ENCODE measurements at places on chromosomes 4 and X. TPM values are rescaled to one million over a fixed set of nuclear protein-coding genes. Genes with fewer than 3 reads are reported as not detected.
A peak's percentile ranks its signal among the peaks of the same experiment; 100 is the strongest.

- DNase-seq, result no peak
Observed at GRCh38 chrX:46251755-46252154, 293.5 kb downstream of the ZNF674 start.

DNA sequence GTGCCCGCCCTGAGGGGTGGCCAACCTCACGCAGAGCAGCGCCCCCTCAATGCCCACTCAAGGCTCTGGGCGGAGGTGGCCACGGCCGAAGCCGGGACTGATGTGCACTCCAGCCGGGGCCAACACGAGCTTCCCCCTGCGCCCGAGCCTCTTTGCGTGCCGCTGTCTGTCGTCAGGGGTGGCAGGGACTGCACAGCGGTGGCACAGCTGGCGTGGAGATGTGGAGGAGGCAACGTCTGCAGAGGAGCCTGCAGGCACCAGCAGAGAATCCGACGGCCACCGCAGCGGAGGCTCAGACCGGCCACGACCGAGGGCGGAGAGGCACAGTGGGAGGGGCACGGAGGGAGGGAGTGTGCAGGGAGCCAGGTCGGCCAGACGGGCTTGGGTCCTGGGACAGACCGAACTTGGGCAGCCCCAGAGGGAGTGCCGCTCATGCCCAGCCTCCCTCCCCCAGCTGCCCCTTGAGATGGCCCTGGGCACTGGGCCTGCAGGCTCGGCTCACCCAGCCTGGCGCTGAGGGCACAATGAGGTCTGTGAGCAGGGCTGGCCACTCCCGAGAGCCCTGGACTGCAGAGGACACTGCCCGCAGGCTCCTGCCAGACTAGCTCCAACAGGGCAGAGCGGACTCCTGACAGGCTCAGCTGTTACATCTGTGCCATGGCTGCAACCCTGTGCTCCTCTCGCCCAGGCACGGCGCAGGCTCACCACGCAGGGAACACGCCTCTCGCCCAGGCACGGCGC is 46.5 kb upstream of the CPLX1 start:
- no peak for DNase-seq

DNA sequence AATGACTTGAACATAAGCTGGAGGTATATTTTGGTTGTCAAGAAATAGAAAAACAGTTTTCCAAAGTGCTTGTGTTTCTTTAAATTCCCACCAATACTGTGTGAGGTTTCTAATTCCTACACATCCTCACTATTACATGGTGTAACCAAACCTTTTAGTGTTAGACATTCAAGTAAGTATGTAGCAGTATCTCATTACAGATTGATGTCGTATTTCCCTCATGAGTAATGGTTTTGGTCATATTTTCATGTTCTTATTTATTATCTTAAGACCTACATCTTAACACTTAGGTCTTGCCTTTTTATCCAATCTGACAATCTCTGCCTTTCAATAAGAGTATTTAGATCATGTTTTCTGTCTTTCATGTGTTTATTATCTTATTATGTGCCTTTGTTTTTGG is 253.7 kb upstream of the ANXA10 start:
- no peak for DNase-seq

GRCh38 chr4:1410491-1411325 is 4.5 kb upstream of the NKX1-1 start:
- peak; percentile 18 for DNase-seq

- peak; percentile 42 for DNase-seq
Observed at GRCh38 chr4:67456577-67457196, 88.6 kb downstream of the CENPC start.

GRCh38 chr4:109994415-109994827 is 81.7 kb downstream of the EGF start:
- DNase-seq, result no peak

DNA sequence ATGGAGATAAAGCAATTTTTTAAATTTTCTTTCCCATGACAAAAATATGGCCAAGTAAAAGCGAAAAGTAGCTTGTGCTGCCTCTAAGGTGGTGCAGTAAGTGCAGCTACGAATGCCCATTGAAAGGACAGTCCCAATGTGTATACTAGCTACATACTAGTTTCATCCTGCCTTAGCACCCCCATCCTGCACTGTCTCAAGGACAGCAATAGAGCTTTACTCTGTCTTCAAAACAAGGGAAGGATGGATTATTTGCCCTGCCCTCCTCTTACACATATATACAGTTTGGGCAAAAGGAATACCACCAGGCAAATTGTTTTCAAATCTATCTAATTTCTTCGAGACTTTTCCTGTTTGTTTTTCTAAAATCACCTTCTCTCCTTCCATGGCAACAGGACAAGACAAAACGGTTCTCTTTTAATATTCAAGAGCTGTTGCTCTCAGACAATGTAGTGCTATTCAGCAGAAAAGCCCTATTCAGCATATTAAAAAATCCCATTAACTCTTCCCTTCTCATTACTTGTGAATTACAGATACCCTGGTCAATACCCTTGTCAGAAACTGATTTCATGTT is 75.1 kb upstream of the SLC7A11 start:
- no peak for DNase-seq

DNA sequence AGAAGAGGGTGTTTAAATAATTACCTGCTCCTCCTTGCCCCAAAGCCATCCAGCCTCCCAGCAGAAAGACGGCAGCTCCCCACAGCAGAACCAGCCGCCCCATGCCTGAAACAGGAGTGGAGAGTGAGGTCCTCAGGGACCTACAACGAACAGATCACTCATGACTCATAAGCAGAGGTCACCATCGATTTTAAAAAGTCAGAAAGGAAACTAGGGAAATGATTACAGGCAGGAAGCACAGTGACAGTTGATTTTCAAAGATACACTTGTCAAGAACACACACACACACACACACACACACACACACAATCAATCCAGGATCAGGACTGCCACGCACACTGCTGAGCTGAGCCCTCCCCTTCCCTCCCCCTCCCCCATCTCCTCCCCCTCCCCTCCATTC is at the start of gene CRLF2:
CRLF2 (minus strand) TSS at position 118 of the 400 bp plus-strand sequence; CDS start at position 103, 15 bp downstream.
- no peak for DNase-seq

- DNase-seq, result no peak
Observed at GRCh38 chrX:119607018-119607389, 780 bp upstream of the NKRF start.

GRCh38 chr4:38738940-38739803 is 43.6 kb downstream of the TLR10 start:
- DNase-seq, result no peak

GRCh38 chr4:176383273-176384077 is 63.7 kb downstream of the SPCS3 start:
- DNase-seq, result no peak

GRCh38 chr4:107733431-107733925 is 13.4 kb upstream of the PAPSS1 start:
- no peak for DNase-seq

The DCLK2 gene
- total RNA-seq, result 3.0 TPM

- DNase-seq, result no peak
Observed at GRCh38 chr4:175531405-175532091, 280.5 kb downstream of the GPM6A start.

- no peak for DNase-seq
Observed at GRCh38 chr4:75004755-75005668, 72.1 kb downstream of the PARM1 start.

DNA sequence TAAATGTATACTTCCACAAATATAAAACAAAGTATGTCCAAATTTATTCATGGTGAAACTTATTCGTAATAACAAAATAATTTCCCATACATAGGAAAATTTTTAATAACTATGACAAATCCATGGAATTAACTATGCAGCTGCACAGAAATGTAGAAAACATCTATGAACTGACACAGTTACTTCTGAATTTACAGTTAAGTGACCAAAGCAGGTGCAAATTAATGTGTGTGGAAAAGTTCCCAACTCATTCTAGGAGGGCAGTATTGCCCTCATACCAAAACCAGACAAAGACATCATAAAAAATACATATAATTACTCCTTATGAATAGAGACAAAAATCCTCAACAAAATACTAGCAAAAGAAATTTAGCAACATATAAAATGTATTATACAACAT is 12.5 kb downstream of the LDOC1 start:
- DNase-seq, result no peak

GRCh38 chr4:26055855-26056254 is 141.8 kb downstream of the SMIM20 start:
- no peak for DNase-seq

DNA sequence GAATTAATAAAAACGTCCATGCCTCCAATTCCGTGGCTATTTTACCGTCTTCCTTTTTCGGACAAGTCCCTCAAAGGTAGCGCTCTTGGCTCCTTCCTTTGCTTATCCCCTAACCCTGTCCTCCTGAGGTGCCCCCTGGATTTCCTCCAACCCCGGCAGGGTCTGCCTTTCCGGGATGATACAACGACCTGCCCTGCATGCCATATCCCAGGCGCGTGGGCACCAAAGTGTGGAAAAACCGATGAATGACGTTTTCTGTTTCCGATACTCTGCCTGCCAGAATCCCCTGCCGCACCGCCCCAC is 706 bp upstream of the CSTF2 start:
- DNase-seq, result no peak

GRCh38 chrX:11336201-11336600 is 43.0 kb downstream of the AMELX start:
- no peak for DNase-seq

DNA sequence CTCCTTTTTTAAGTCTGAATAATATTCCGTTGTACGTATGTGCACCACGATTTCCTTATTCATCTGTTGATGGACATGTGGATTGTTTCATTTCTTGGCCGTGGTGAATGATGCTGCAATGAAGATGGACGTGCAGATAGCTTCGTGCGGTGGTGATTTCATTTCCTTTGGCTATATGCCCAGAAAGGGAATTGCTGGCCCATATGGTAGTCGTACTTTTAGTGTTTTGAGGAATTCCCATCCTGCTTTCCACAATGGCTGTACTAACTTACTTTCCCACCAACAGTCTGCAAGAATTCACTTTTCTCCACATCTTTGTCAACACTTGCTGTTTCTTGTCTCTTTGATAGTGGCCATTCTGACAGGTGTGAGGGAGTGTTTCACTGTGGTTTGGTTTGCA is 12.8 kb downstream of the ZFP42 start:
- no peak for DNase-seq

- DNase-seq, result no peak
Observed at GRCh38 chr4:43380093-43380492, 487.6 kb downstream of the GRXCR1 start.

DNA sequence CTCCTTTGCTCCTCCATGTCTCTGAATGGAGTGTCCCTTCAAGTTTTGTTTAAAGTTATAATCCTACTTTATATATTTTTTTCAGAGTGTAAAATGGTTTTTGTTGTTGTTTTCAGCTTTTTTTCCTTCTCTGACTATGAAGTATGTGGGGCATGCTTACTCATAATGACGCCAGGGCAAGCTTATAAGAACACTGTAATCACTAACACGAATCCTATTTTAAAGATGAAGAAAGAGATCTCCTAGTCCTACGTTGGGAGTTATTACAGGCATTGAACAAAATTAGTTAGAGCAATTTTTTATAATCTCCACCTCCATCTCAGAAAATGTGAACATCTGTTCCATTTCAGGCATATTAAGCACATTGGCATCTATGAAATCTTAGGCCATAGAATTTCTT is 268.1 kb upstream of the MAGEB2 start:
- no peak for DNase-seq

DNA sequence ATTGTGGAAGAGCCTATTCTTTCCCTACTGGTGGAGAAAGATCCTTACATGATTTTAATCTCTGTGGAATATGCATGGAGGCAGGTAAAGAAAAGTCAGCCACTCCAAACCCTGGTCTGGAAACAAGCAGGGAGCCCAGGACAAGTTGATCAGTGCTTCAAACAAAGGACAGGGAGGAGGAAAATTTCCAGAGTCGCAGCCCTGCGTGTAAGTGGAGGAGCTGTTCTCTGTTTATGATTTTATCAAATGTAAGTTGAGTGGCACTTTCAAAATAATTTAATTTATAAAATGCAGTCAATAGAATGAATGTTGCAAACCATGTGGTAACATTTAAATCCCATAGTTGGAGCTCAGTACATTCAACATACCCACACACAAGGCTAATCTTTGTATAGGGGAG is 57.0 kb downstream of the SLC34A2 start:
- DNase-seq, result no peak

The SHOX gene
- 0.06 TPM for total RNA-seq

The CXCL13 gene
- total RNA-seq, result 0.42 TPM

- DNase-seq, result no peak
Observed at GRCh38 chrX:39777623-39778025, 320.1 kb downstream of the BCOR start.

GRCh38 chrX:119218198-119218597 is 17.9 kb upstream of the PGRMC1 start:
- no peak for DNase-seq

DNA sequence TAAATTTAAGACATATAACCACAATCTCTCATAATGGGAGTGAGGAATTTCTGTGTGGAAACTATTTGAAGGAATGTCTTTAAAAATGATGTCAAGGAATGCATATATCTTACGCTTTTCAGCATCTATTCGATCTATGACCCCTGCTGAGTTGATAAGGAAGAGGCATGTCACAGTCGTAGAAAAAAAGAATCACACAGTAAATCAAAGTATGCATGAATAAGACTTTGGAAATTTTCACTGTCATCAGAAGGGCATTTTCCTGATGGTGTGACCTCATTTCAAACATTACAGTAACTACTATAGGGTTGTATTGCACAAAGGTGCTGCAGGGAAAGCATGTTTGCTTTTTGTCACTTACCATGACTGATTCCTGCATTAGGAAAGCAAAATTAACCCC is 41.5 kb downstream of the REELD1 start:
- no peak for DNase-seq

The XAGE2 gene
- not detected for total RNA-seq

DNA sequence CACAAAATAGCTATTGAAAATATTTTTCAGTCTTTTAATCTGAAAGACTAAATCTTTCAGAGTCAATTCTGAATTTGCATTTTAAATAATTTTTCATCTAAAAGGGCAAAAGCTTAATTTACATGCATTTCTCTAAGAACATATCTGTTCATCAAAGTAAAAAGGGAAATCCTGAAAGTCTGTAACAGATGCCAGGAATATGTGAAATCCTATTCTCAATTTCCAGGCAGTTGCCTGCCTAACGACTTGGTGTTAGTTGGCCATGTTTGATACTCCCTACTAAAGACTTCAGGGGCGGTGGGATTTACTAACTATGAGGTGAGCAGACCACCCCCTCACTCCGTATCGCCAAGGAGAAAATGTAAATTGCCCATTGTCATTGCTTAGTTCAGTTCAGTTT is 136.8 kb downstream of the KIT start:
- DNase-seq, result no peak

DNA sequence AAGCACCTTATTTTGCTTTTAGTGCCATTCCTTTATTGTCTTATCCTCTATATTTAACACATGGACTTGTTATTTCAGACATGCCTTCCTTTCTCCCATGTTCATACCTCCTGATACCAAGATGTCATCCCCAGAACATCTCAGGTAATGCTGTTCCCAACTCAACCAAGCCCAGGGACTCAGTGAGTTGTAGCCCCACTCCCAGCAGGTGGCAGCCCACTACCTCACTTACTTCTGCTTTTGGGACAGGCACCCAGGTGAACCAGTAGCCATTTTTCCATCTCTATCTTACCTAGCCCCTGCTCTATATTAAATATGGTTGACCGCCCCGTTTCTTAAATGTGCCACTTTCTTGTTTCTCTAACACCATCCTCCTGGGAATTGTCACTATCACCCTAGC is 199.0 kb downstream of the DCHS2 start:
- DNase-seq, result no peak

Measured in left colon (tissue), 2 donors.